ENCODE measurements at places on chromosomes 1 and 21.

DNA sequence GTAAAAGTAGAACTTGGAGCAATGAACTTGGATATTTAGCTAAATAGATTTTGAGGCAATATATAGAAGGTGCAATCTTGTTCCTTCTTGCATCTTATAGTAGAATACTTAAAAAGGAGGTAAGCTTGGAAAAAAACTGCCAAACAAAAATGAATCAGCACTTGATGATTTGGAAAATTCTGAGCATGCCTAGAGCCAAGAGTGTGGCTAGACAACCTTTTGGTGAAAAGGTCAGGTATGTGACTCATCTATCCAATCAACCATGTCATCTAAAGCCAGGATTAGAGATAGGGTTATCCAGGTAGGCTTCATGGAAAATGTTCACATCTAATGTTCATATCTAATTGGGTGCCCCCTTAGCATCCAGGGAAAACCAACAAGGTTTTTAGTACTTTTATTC is 515.0 kb downstream of the COL11A1 start:
- DNase-seq, result no peak

DNA sequence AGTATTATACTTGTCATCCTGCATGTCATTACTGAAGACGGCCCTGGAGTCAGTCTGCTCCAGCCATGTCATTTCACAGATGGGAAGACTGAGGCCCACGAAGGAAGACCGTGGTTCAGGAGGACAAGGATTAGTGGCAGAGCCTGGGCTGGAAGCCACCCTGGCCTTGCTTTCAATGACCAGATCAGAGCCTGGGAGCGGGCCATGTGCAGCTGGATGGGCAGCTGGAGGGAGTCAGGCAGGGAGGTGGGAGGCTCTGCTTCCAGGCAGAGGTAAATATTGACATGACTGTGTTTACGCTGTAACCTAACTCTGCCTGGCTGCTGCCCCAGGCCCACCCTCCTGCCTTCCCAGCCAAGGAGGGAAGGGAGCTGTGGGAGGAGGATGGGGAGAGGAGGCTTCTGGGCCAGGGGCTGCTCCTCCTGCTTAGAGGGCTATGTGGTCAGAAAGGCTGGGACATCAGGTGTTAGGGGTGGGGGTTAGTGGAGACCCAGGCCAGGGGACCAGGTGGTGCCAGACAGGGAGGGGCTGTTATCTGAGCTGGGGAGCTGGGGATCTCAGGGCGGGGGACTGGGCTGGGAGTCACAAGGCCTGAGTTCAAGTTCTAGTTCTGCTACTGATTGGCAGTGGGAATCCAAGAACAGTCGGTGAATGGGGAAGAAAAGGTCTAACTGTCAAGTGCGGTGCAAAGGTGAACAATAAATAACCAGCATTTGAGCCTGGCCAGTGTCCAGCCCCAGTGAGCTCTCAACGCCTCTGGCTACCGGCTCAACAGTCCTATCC is 48.5 kb upstream of the ECE1 start:
- DNase-seq, result no peak

GRCh38 chr1:185853739-185854138 is 119.5 kb downstream of the HMCN1 start:
- no peak for DNase-seq

DNA sequence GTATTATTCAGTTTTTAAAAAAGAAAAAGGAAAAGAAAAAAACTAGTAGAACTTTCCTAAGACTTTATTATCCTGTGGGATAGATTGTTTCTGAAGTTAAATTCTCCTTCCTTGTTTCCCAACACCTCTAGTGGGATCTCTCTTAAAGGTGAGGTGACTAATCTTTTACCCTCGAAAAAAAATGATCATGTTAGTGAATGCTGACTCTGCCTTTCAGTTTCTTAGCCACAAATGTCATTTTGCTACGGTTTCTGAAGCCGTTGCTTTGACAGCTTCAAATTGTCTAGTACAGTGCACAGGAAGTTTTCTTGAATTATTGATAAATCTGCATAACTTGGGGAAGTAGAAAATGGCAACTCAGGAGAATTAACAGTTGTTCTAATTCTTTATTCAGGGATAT is 13.0 kb upstream of the NEK7 start:
- no peak for DNase-seq

DNA sequence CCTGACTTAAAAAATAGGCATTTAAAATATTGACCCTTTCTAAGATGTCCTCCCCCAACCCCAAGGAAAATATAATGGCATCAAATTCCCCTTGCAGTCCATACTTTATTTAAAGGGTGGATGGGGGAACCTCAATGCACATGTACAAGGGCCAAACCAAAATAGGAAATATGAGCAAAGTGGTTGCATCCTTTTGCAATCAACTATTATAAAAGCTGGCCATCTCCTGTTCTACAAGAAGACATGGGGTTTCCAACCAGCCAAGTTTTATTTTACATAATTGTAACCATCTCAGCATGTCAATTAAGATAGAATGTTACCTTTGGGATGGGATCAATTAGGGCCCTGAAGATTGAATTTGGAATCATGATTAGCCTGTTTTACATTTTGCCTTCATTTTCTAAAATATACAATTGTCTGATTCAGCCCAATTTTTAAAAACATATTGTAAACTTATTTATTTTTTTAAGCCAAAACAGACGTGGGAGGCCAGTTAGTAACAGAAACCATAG is 146.7 kb upstream of the NFIA start:
- no peak for DNase-seq

DNA sequence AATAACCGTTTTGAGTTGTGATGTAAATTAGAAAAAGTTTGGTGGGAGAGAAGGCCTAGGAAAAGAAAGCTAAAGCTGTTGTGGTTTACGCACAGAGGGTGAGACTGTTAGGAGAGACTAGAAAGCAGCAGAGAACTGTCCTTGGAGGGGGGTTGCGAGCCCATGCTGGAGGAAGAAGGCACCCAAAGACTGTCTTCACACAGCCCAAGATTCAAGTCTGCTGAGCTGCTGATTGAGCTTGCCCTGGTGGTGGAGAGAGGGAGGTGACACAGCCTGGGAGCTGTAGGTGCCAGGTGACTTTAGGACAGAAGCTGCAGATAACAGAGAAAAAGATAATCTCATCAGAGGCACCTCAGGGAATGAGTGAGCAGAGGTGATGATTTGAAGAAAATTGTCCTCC is 18.3 kb upstream of the TLR5 start:
- DNase-seq, result no peak

DNA sequence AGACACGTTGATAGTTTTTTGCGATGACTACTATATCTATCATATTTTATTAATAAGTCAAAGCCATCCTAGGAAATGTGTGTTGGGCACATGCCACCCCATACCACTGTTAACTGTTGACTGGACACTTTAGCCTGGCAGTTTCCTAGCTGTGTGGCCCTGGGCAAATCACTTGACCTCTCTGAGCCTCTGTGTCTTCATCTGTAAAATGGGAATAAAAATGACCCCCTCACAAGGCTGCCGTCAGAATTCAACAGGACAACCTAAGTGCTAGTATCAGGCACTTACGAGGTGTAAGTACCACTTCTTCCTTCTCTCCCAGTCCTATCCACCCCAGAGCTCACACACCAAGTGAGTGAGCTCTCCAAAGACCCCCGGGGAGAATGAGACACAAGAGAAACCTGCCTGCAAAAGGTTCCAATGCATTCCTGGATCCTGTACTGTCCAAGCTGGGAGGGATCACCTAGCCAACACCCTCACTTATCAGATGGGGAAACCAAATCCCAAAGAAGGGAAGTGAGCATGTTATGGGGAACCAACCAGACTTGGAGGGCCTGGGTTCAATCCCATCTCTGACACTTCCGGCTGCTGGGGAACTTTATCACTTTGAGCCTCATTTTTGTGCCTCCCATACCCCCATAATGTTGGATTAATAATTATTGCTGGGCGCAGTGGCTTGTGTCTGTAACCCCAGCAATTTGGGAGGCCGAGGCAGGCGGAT is 24.9 kb downstream of the HSPG2 start:
- DNase-seq, result no peak

GRCh38 chr1:221328371-221328770 is 413.5 kb downstream of the DUSP10 start:
- no peak for DNase-seq

- DNase-seq, result no peak
These were observed 1.5 kb downstream of the XPR1 start for GRCh38 chr1:180633057-180634056.

GRCh38 chr1:80825067-80825466 is 975.7 kb upstream of the ADGRL2 start:
- no peak for DNase-seq
